ENCODE measurements at places on chromosomes 12 and 14.

GRCh38 chr12:66066137-66066928, 64.2 kb downstream of the LLPH start:
- DNase-seq = no peak

- no peak for DNase-seq
Observed at GRCh38 chr14:83556065-83556464, 1973.9 kb upstream of the FLRT2 start.

DNA sequence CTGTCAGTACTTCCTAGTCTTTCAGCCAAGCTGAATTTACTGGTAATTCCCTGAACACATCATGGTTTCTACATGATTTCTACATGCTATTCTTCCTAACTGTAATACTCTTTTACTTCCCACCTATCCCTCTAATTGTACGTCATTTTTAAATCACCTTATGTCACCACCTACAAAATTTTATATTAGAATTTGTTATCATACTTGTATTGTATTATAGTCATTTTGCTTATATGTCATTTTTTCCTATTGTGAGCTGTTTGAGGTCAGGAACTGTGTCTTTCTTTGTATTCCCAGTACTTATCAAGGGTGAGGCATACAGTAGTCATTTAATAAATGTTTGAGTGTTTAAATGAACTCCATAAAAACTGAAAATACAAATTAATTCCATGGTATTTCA, 86.6 kb downstream of the USP15 start:
- no peak for DNase-seq

- DNase-seq = peak; percentile 70
Observed at GRCh38 chr14:104677512-104678332, 11.7 kb upstream of the INF2 start.

DNA sequence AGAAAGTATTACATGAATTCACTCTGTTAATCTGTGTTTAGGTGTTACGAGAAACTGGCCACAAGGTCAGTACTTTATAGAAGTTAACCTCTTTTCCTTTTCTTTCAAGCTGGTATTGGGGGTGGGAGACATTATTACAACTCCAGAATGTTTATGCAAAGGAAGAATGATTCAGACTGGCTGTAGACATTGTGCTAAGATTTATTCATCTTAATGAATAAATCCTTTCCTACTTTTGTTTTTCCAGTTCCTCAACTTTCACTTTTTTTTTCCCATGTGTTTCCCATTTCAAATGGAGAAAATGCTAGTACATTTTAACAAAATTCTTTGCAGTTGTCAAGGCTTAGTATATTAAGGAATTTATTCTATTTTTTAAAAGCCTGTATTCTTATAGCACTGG, 1.3 kb downstream of the OTOGL start:
- no peak for DNase-seq

DNA sequence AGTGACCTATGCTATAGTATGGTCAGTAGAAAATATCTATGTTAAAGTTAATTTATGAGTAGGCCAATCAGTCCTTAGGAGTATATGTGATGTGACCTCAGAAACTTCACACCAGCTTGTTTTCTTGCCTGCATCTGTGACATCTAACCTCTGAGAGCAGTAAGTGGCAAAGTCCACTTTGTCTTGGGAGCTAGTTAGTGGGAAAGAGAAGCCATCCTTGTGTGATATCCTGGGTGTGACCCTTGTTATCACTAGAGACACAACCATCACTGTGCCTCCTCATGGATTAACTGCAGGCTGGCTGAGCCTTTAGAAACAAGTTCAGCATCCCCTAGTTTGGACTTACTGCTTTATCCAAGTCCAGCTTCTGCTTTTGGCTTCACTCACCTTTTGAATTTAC, 170.6 kb upstream of the STXBP6 start:
- no peak for DNase-seq

DNA sequence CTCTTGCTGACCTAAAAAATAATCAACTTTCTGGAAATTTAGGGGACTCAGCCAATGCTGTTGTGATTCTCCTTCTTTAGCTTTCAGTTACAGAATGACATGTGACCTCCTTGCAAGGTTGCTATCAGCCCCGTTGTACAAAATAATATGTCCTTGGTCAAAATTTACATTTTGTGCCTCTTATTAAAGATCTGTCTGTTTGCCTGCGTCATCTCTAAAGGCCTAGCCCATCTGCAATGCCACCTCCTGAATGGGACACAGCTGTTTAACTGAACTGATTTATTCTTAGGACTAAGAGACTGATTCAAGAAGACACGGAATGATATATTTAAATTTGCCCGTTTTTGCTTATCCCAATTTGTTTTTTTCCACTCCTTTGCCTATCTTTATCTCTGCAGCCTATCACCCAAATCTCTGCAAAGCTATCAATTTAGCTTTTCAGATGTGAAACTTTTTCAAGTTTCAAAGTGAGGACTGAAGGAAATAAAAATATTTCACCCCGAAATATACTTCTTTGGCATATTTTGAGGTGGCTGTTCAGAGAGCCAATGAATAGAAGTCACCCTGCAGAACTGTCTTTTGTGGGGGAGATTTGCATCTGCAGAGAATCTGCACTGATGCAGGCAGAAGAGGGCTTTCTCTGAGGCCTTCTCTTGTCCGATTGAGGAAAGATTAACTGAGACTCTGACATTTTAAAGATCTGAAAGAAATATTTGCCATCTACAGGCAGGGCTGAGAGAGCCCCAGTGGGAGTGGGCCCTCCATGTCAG, 126.0 kb downstream of the VEZT start:
- no peak for DNase-seq
